CD8-positive, alpha-beta T cell (primary cell): ENCODE measurements at places on chromosomes 12 and 14.
A peak's percentile ranks its signal among the peaks of the same experiment; 100 is the strongest.

DNA sequence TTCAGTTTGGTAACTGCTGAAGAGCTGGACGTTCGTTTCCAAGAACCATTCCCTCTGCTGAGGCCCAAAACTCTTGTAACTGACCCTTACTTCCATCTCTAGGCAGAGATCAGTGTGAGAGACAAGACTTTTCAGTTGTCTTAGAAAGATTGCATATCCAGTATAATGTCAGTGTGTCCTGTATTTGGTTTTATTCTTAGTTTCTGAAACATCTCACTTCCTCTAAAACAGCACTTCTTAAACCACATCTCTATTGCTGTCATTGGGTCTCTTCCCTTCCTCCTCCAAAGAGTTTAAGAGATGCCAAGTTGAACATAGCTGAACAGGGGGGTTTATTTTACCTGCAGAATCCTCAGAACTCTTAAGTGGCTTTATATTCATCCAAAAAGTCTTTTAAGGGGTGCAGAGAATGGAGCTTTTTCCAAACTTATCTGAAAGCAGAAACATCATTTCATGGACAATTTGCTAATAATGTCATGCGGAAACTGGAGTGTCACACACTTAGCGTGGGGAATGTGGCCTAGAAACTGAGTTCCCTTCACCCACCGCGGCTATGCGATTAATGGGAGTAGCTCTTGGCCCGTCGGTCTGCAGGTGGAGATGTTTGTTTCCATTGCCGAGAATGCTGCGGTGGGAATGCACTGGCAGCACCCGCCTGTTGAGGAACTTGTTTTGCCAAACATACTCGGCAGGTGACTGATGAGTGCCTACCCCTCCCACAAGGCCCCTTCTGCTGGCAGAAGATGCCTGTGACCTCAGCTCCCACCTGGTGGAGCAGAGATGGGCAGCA is 148.2 kb downstream of the ADGRD1 start:
- DNase-seq: no peak

- no peak for DNase-seq
Measured at GRCh38 chr12:16282978-16283377, 5.5 kb upstream of the SLC15A5 start.

GRCh38 chr12:30152705-30153104 is 369.0 kb upstream of the TMTC1 start:
- no peak for DNase-seq

DNA sequence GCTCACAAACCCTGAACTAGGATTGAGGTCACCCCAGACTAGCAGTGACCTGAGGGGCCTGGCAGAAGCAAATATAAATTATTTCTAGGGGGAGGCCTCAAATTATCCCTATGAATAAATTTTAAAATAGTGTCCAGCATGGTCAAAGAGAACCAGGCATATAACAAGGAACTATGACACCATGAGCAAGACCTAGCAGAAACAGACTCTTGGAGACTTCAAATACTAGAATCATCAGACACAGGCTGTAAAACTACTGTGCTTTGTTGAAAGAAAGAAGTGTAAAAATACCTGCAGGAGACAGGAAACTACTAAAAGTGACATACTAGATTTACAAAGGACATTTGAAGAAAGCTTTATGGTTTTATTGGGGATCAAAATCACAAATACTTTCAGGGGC is 3.2 kb upstream of the BCL7A start:
- no peak for DNase-seq

DNA sequence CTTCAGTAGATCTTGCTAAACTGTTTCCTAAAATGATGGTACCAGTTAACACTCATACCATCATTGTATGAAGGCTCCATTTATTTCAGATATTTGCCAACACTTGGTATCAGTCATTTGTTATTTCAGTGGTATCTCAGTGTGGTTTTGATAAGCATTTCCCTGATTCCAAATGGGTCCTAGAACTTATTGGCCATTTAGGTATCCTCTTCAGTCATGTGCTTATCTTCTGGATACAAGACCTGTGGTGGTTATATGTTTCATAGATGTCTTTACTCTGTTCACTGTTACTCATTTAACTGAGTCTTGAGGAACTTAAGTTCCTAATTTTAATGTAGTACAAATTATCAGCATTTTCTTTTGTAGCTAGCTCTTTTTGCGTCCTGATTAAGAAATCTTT is 13.5 kb downstream of the SINHCAF start:
- no peak for DNase-seq

DNA sequence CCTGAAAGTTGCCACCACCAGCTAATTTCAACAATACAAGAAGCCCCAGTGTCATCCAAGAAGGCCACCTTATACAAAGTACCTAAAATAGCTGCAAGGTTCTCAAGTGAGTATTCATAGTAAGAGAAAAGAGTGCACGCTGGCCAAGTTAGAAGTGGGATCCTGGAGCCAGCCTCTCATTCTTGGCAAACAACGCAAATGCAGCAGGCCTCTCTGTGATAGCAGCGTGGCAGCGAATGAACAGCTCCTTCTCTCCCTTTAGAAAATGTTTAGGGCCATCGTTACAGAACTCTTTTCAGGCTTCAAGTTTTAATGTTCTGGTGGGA is 78.0 kb upstream of the IFNG-AS1 start:
- no peak for DNase-seq

DNA sequence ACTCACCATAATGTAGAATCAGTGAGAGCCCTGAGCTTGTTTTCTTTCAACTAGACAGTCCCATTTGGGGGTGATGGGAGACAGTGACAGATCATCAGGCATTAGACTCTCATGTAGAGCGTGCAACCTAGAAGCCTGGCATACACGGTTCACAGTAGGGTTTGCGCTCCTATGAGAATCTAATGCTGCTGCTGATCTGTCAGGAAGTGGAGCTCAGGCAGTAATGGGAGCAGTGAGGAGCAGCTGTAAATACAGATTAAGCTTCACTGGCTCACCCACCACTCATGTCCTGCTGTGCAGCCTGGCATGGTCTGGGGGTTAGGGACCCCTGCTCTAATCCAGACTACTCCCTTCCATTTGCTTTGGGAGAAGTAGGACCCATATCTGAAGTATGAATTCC is 55.6 kb downstream of the FNTB start:
- no peak for DNase-seq

GRCh38 chr12:39587225-39587624 is 32.4 kb downstream of the ABCD2 start:
- peak; percentile 19 for DNase-seq

DNA sequence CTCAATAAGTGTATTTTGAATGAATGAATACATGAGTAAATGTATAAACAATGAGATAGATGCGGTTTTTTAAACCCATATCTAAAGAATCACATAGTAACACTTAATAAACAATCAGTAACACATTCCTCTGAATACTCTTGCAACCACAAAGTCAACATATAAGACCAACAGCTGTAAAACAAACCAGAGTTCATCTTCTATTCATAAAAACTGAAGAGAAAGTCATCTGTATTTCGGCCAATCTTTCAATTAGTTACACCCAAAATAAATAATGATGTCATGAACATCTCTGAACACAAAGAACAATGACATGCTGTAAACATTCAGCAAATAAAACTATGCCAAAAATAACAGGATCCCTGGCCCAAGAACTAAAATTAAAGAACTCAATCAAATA is 47.2 kb downstream of the ARMH4 start:
- no peak for DNase-seq

DNA sequence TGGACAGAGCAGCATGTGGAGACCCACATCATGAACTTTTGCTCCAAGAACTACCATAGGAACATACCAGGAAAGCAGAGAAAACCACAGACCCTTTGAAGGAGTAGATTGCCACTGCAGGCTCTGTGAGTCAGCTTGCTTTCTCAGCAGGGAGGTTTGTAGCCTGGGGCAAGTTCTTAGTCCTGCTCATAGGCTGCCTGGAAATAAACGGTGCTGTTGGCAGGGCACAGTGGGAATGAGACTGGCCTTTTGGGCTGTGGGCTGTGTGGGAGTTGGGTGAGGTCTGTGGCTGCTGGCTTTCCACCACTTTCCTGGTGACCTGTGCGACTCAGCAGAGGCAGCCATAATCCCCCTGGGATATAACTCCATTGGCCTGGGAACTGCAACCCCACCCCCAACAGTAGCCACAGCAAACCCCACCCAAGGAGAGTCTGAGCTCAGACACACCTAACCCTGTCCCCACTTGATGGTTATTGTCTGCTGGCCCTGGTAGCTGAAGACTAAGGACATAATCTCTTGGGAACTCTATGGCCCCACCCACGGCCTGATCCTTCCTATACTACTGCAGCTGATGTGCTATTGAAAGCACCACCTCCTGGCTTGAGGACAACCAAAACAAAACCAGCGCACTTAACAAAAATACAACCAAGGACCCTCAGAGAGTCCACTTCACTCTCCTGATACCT is 192.1 kb upstream of the GARIN6 start:
- no peak for DNase-seq

GRCh38 chr12:6092784-6093722 is 31.4 kb downstream of the VWF start:
- DNase-seq: no peak

GRCh38 chr12:30862486-30862885 is 64.1 kb upstream of the TSPAN11 start:
- DNase-seq: no peak

- DNase-seq: no peak
Measured at GRCh38 chr14:74879427-74880182, 2.1 kb upstream of the DLST start.

DNA sequence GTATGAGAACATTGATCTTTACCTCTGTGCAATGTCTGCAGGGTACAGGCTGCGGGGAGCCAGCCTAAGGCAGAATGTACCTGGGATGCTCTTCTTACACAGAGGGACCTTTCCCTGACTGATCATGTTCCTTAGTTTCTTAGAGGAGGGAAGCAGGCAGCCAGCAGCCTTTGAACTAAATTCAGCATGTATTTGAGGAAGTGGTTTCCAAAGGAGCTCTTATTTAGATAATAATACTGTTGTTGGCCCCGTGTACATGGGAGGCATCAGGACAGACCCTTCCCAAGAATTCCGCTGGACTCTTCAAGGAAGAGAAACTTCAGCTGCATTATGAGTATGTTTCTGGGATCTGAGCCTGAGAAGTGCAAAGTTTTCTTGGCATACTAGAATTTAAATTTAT is 98.8 kb downstream of the CCDC92 start:
- DNase-seq: no peak

GRCh38 chr14:78341827-78342389 is 171.7 kb downstream of the NRXN3 start:
- no peak for DNase-seq

DNA sequence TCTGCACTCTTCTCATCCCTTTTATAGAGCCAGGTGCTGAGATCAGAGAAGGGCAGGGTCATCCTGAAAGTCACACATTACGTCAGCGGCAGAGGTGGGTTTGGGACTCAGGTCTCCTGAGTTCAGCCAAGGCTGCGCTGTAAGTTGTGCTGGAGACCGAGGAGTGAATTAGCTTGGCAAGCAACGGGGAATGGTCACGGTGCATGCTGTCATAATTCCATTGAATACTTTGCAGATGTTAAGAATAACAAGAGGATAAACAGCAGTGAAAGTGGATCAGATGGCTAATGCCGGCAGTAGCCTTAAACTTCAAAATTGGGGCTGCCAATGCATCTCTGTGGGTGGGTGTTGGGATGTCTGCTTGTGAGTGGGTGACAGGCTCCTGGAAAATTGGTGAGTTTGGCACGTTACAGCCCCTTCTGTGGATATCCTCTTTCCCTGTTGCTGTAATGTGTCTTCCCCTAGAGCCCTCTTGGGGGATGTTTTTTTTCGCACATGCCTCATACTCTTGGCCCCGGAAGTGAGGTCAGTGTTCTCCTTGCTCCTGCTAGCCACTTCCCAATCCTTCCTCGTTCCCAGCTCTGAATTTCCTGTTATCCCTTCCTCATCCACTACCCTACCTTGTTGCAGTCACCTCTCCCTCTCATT is 287.1 kb upstream of the SRRM4 start:
- no peak for DNase-seq

- no peak for DNase-seq
Measured at GRCh38 chr12:113818833-113819232, 147.3 kb downstream of the RBM19 start.

- DNase-seq: no peak
Measured at GRCh38 chr14:70988452-70988851, 81.2 kb downstream of the PCNX1 start.

DNA sequence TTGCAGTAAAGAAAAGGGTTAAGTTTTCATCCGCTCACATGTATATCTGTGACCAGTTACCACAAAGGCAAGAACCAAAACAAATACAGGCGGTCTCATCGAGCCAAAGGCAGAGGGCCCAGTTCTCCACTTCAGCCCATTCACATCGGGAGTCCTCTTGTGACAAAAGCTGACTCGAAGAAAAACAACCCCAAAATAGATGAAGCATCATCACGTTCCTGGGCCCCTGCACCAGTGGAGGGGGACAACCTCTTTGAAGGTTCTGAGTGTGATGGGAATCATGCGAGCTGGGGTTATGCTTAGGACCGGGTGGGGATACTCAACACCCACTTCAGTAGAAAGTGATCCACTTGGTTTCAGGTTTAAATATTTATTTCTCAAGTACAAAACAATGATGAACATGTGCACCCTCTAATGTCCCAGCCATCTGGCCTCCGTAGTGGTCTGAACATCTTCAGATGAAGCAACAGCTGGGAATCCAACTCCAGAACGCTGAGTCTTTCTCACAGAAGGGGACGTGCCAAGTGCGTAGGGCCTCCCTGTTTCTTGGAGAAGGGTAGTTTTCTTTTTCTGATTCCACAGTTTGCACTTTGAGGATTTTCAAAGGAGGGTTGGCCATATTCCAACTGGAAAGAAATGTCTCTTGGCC is 8.4 kb downstream of the GSC start:
- no peak for DNase-seq

DNA sequence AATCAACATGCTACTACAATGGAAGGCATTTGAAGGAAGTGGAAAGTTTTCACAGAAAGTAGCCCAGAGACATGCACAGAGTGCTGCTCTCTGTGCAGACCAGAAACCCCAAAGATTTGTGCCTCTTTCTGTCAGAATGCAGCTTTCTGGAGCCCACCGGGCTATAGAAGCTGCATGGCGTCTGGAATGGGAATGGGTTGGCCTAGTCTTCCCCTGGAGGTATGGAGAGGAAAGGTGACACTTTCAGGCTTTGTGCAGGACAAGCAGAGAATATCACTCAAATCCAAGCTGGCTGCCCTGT is 21.3 kb upstream of the ZFP36L1 start:
- no peak for DNase-seq

- no peak for DNase-seq
Measured at GRCh38 chr12:49954863-49955830, 4.6 kb downstream of the AQP2 start.

DNA sequence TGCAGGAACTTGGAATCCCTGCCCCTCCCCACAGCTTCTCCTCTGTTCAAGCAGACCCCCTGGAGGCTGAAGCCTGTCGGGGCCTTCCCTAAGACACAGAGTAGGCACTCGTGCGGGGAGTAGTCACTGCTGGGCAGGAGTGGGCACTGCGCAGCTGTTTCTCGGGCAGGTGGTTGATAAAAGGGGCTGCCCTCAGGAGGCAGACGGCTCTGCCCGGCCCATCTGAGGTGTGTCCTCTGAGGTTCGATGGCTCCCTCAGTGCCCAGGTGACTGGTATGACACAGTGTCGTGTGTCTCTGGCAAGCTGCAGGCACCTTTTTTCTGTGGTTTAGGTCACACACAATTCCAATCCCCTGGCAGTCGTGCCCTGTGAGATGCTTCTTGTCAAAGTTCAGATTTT is 10.1 kb downstream of the GALNT16 start:
- no peak for DNase-seq

- no peak for DNase-seq
Measured at GRCh38 chr12:2520722-2521246, 274.0 kb upstream of the FKBP4 start.

- DNase-seq: no peak
Measured at GRCh38 chr14:53462931-53463778, 310.0 kb upstream of the DDHD1 start.

- no peak for DNase-seq
Measured at GRCh38 chr14:76673261-76673660, 88.0 kb upstream of the VASH1 start.
